T-helper 1 cell (primary cell): ENCODE measurements at places on chromosomes 6 and 20.

DNA sequence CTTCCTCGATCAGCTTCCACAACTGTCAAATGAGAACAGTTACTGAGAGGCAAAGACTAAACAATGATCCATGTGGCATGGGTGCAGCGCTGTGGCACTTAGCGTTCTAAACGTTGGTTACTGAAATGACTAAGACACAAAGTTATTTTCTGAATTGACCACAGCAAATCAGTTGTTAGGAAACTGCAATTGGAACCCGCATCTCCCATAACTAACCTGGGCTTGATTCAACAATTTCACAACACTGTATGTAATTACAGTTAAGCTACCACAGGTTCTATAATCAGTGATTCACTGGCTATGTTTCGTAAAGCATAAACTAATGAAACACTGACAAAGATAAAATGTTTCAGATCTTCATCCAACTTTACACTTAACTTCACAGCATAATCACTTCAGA is 12.5 kb downstream of the WDR27 start:
- no peak for DNase-seq

DNA sequence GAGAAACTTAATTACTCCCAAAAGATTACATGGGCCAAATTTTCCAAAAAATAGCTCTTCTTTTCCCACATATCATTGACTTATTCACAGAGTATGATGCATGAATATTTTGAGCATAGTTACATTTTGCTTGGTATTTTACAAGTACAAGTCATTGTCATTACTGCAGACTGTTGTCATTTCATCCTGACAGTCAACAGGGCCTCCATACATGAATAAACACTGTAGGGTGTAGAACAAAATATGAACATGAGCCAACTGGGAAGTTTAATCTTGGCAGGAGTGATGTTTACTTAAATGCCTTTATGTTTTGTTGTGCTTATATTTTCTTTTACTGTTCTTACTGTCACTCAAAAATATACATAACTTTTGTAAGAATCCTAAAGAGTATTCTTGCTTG is 340.7 kb downstream of the ADGRB3 start:
- DNase-seq: no peak

DNA sequence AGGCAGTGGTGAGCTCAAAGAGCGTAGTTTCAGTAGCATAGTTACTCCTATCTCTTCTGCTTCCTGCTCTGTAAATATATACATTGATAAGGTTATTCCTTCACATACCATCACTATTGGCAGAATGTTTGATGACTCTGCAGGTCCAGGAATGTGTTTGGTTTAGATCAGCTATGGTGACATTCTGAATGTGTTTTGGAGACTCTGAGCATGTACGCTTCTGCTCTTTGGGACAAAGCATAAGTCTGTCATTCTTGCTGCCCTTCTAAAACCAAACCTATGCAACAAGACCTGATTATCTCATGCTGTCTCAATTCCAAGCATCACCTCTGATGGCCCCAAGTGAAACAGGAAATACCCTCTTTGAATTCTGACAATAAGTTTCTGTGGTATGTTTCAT is 1074.3 kb downstream of the KIF16B start:
- DNase-seq: no peak

DNA sequence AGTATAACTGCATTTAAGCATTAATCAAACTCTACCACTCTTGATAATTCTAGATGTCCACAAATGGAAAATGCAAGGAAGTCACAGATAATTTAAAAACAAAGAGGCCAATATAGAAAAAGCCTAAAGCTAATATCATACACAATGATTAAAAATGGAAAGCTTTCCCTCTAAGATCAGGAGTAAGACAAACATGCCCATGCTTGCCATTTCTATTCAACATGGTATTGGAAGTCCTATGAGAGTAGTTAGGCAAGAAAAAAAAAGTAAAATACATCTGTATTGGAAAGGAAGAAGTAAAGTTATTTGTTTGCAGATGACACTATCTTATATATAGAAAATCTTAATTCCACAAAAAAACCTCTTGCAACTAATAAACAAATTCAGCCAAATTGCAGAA is 164.6 kb upstream of the FERMT1 start:
- no peak for DNase-seq

DNA sequence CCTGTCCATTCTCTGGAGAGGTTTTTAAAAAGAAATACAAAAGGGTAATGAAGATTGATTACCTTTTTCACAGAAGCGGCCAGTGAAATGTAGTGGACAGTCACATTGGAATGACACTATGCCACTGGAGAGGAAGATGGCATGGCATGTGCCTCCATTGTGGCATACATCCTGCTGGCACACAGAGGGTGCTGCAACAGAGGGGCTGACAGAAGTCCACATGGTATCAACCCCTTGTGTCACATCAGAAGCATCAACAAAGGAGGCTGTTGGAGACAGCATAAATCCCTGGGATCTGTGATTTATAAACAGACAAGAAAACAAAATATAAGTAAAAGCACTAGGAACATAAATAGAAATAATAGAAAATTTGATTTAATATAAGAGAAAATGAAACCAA is 594.9 kb downstream of the PHF3 start:
- DNase-seq: no peak

DNA sequence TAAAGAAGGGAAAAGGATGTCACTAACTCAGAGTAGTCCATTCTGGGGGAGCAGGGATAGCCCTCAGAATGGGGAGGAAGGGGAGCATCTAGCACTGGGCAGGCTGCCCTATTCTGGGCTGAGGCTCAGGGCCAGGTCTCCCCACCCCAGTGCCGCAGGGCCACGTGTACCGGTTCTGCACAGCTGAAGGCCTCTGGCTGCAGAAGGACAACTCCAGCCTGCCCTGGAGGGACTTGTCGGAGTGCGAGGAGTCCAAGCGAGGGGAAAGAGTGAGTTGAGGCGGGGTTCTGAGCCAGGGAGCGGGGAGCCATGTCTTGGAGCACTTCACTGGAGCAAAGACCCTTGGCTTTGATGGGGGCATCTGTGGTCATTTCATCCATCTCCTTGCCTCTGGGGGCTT is 17.0 kb downstream of the GLP1R start:
- DNase-seq: no peak

GRCh38 chr6:93749191-93749590 is 329.8 kb upstream of the EPHA7 start:
- no peak for DNase-seq

GRCh38 chr6:157107571-157107914 is 215.8 kb downstream of the TMEM242 start:
- DNase-seq: no peak

DNA sequence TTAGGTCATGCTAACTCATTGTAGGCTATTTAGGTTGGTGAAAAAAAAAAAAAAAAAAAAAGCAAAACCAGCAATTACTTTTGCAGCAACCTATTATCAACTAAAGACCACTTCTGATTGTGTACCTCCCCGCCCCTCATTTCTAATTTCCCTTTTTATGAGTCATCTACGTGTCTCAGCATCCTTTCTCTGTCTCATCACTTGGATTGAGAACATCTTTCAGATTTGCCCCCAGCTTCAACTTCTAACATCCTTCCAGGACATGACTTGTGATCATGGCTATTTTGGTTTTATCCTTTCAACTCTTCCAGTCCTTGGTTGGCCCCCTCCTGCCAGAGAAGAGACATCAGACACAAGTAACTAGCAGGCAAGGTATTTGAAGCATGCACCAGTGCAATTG is 156.7 kb upstream of the CCN2 start:
- no peak for DNase-seq

- DNase-seq: no peak
Measured at GRCh38 chr20:1793821-1794220, 101.4 kb upstream of the SIRPA start.

DNA sequence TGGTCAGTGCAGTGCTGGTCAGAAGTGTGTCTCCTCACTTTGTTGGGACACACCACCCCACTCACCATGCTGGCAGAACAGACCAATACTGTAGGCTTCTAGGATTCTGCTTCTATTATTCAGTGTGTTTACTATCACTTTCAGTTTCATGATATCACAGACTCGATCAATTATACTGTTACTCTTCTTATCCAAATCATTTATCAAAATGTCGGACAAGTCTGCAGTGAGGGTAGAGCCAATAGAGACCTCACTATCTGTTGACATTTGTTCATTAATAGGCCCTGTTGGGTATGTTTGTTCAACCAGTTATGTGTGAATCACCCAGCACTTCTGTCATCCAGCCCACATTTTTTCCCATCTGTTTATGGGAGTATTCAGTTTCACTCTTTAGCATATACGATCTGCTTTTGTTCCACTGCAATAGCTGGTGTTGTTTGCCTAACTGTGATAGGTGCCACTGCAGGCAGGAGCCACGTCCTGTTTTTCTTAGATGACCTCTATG is 140.1 kb downstream of the NRN1 start:
- DNase-seq: no peak

DNA sequence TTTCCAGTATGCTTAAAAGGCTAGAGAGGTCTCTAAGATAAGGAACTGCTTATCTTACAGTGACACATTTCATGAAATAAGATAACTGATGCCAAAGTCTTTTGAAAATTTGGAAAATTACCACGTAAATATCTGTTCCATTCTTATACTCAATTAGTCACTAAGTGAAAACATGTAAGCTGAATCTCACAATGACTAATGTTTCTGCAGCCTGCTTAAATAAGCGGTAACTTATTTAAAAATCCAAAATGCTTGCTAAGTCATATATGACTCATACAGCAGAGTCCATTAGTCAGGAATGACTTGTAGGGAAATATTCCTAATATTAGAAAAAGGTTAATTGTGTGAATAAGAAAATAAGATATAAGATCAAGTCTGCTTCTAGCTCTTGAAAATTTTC is 27.8 kb upstream of the LGSN start:
- DNase-seq: no peak

GRCh38 chr6:149823013-149823412 is 41.1 kb downstream of the LRP11 start:
- no peak for DNase-seq

DNA sequence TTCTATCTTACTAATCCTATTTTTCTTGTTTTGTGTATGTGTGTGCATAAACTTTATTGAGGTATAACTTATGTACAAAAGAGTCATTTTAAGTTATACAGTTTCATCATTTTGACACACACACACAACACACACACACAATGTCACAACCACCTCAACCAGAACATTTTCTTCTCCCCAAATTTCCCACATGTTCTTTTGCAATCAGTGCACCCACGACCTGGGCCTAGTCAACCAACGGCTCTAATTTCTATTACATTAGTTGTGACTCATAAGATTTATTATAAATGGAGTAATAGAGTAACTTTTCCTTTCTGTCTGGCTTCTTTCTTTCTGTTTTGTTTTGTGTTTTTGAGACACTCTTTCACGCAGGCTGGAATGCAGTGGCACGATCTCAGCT is 9.8 kb upstream of the POM121L2 start:
- no peak for DNase-seq

DNA sequence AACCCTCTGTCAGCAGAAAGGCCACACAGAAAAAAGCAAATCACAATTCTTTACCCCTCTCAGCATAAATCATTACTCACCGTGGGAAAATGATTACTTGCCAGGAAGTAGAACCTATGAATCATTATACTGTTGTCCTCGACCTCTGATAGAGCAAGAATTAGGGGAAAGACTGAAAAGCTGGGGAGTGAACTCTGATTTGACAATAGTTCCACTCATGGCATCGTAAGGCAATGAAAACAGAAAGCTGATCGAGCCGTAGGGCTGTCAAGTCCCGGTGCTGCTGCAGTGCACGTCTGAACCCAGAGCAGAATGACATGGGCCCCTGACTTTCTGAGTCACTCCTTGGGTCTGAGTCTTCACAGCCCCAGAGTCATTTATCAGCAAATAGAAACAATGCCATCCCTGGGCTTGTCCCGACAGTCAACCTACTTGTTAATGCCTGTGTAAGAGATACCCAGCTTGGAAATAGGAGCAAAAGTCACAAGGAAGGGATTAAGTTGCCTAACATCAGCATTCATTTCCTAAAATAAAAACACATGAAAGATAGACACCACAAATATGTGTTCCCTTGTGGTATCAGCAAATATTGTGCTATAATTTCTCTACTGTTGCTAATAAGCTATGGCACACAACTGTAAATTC is 224.8 kb upstream of the MARCKS start:
- no peak for DNase-seq

DNA sequence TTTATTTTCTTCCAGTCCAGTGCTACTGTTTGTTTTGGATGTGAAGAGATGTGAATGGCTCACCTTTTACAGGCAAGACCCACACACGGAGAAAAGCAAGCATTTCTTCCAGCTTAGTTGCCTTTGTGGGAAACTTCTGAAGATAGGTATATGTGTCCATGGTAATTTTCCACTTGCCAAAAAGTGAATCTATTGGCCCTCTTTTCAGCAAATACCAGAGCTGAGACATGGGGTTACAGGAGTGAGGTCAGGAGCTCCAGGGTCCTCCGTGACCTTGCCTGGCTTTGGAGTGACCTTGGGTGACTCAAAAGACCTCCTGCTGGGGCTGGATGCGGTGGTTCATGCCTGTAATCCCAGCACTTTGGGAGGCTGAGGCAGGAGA is 166.7 kb downstream of the SCML4 start:
- DNase-seq: no peak

DNA sequence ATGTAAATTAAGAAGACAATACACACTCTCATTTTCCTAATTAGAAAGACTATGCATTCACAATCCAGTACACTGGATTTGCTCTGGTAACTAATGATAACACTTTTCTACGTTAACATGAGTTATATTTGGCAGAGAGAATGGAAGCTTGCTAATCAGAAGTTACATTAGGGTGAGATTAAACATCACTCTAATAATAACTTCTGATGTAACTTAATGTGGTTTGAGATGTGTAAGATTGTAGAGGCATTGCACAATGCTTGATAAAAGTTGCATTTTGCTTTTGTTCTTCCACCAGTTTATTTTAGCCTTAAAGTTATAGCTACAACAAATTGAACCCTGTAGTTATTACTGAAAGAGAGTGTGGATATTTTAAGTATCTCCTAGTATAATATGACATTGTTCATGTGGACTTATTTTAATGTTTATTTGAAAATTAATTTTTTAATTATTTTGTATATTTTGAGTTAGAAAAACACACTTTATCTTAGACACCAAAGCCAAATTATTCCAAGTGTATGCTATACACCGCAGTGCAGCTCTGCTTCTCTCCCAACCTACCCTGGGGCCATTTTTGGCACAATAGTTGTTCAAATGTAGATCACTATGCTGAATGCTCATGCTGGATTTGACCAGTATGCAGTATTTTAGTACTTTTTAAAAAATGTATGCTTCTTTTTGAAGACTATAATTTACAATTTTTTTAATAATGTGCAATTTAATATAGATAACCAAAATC is 143.2 kb downstream of the SLC16A10 start:
- no peak for DNase-seq

- DNase-seq: no peak
Measured at GRCh38 chr6:142659661-142660060, 285.3 kb downstream of the HIVEP2 start.
